Fibroblast of lung (primary cell): ENCODE measurements at places on chromosomes 2 and 18.
A peak's percentile ranks its signal among the peaks of the same experiment; 100 is the strongest.

GRCh38 chr2:28593160-28593755 is 97.4 kb downstream of the PLB1 start:
- DNase-seq = no peak

DNA sequence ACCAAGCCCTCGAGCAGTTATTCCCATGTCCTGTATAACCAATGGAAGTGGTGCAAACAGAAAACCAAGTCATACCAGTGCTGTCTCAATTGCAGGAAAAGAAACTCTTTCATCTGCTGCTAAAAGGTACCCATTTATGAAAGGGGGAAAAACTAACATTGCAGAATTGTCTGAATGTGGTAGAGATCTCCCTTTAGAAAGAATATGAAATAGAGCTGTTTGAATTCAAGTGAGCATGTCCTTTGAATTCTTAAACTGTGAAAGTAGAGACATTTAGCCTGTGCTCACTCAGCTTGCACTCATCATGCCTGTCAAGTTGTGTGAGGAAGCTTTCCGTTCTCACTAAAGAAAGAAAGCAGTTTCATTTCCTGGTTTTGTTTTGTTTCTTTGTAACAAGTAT is 87.4 kb downstream of the EML4 start:
- peak; percentile 26 for DNase-seq

GRCh38 chr18:6738622-6739021 is 9.1 kb downstream of the ARHGAP28 start:
- DNase-seq = no peak

DNA sequence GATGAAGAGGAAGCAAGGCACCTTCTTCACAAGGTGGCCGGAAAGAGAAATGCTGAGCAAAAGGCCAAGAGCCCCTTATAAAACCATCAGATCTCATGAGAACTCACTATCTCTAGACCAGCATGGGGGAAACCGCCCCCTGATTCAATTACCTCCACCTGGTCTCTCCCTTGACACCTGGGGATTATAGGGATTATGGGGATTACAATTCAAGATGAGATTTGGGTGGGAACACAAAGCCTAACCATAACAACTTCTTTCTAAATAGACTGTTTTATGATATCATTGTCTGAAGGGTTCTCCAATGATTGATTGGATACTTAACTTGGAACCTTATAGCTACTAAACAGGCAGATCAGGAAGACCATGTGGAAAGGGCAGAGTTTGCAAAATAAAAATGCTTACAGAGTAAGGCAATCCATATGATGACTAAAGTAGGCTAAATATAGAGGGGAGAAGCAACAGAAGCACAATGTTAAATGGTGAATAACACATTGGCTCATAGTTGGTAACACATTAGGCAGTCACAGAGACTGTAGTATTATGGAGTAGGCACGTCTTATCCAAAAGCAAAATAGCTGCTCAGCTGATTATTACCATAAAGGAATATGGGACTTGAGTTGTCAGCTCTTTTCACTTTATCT is 179.0 kb downstream of the BARD1 start:
- DNase-seq = peak; percentile 17

DNA sequence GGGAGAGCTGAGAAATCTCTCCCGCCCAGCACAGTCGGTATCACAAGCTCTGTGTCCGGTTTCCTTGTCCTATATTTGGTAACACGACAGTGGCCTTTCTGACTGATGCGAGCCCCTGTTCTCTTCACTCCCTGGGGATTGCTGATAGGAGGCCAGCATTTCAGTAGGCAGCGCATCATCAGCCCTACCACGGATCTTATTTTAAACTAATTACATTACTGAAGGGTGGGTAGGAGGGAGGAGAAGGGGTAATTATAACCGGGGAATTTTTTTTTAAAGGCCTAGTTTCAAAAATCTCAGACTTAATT is 125.6 kb upstream of the LGALSL start:
- DNase-seq = no peak

- no peak for DNase-seq
Measured at GRCh38 chr18:35949090-35949489, 23.4 kb upstream of the RMP24 start.

DNA sequence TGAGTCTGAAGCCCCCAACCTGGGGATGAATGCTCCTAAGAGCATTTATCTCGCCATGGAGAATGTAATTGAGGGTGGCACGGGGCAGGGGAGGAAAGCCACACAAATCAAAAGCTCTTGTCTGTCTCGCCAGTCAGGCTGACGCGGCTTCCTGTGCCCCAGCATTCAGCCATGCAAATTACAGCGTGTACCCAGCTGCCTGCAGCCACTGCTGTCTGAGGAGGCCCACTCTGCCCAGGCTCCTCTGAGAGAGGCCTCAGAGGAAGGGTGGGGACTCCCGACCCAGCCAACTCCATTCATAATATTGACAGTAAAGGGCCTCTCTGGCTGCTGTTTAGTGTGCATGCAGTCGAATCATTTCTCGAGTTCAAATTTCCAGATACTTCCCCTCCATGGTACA is 22.0 kb downstream of the SMAD7 start:
- peak; percentile 64 for DNase-seq

- no peak for DNase-seq
Measured at GRCh38 chr2:170533156-170533555, 182.0 kb upstream of the SP5 start.

DNA sequence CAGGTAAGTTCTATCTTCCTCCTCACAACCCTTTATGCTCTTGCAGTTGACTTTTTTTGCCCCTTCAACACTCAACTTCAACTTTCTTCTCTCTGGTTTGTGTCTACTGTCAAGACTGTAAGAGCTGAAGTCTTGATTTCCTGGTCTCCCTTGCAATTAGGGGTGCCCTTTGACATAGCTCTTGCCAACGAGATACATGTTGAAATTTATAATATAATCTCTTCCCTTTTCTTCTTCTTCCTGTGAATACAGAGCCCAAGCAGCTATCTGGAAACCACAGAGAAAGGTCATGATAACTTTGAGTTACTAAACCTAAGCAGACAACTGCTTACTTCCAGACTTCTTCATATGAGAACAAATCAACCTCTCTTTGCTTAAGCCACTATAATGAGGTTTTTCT is 163.5 kb downstream of the MC4R start:
- no peak for DNase-seq

GRCh38 chr2:25285265-25286024 is 56.3 kb downstream of the DNMT3A start:
- DNase-seq = no peak

DNA sequence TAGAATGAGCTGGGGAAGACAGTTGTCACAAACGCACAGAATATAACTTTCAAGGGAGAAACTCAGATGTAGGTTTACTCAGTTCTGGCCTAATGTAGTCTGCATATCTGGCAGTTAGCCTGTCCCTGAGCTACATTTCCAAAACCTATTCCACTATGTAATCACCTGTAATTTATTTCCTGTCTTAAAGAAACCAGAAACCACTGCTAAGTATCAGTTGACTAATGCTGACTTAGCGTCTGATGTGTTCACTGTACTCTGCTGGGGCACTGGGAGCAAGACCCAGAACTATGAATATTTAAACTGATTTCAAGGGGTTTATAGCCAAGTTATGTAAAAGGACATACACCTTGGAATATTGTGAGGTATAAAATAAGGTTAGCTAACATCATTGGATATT is 1995.2 kb upstream of the PIK3C3 start:
- no peak for DNase-seq

DNA sequence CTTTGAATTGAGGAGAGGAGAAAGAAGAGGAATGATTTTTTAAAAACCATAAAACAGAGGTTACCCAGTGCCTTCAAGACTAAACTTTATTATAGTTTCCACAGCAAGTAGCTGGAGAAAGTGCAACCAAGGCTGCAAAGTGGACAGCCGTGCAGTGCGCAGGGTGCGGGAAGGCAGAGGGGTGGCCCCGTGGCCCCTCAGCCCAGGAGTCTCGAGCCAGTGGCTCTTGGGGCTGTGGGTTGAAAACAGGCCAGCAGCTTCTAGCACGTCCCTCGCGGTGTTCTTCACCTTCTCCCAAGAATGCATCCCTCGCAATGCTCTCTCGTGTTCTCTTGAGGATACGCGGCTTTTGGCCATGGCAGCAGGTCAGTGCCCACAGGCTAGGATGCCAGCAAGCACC is 28.5 kb upstream of the ALKAL2 start:
- DNase-seq = no peak

DNA sequence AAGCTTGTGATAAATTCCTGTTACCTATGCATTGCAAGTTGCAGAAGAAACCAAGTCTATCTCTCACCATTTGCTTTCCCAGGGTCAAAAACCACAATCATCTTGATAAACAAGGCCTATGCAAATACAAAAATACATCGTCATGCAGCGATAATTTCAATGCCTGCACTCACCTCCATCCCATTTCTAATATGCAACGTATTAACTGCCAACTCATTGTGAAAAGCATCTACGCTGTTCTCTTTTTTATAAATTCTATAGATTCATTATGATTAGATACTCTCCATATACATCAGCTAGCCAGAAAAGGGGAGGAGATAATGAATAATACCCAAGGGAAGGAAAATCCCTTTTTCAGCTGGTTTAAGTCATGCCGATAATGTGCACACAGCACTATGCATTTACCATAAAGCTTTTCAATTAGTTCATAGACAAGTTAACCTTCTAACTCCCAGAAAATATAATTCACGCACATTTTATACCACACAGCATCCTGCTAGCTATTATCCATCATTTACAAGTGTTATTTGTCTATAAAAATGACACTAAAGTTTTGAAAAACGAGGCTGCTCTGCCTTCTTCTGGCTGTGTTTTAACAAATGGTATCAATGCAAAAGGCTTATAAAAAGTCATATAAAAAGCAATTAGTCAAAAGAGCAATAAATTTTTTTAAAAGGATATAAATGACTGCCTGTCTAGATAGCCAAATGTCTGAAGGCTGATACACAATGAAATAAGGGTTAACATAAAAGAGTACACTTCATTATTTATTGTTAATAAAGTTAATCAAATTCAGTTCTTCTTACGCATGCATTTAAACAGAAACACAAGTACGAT is 77.6 kb downstream of the AFF3 start:
- DNase-seq = no peak

- DNase-seq = no peak
Measured at GRCh38 chr2:203719456-203720410, 13.3 kb downstream of the CD28 start.

DNA sequence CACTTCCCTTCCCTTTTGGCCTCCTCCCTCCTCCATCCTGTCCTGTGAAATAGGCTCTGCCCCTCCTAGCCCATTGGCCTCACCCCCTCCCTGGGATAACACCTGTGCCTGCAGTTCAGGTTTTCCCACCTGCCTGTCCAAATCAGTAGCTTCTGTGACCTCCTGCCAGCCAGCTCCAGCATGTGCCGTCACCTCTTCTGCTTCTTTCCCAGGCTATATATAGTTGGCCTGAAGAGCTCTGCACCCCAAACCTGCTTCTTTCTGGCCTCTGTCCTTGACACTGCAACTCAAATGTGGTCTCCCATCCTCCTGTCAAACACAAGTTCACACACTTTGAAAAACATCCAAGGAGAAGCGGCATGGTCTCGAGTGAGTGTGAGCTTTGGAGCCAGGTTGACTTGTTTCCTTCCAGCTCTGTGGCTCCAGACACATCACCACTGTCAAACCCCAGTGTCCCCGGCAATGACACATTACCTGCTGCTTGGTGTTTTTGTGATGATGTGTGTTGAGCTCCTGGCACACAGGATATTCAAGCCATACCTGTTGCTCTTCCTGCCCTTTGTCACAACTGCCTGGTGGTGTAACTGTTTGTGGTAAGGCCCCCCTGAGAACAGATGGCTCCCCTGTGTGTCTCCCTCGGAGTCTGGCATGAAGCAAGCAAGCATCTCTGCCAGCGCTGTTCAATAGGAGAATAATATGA is 143.6 kb upstream of the DAPL1 start:
- no peak for DNase-seq

- DNase-seq = no peak
Measured at GRCh38 chr2:136208682-136209420, 90.9 kb upstream of the CXCR4 start.

DNA sequence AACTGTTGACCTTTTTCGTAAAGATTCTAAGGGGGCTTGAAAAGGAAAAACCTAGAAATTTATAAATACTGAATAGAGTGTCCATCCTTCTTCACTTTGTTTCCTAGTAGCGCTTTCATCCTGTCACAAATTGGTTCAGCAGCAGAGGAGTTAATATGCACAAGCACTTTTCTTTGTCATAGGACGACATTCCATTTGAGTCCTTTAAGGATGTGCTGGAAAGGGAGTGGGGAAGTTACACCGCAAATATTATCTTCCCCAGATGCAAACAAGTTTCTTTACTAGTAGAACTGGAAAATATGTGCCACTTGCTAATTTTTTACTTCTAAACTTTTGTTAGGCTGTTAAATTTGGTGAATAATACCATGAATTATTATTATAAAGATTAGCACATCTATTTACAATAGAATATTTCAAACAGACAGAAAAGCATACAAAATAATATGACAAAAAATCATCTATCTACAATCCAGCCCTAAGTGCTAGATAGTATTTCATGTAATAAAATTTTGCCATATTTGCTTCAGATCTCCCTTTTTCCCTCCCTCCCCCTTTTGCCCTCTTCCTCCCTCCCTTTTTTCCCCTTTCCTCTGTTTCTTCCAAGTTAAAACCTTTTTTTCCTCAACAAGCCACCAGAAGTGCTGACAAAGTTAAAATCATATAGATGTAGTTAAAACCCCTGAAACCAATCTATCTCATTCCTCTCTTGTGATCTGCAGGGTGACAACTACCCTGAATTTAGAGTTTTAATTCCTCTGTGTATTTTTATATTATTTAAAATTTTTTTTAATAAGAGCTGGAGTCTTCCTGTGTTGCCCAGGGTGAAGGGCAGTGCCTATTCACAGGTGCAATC is 50.5 kb upstream of the MAP4K3 start:
- DNase-seq = no peak

- DNase-seq = no peak
Measured at GRCh38 chr2:38260972-38261371, 116.1 kb downstream of the ATL2 start.

GRCh38 chr2:17416884-17417391 is 101.3 kb downstream of the RAD51AP2 start:
- peak; percentile 100 for DNase-seq

DNA sequence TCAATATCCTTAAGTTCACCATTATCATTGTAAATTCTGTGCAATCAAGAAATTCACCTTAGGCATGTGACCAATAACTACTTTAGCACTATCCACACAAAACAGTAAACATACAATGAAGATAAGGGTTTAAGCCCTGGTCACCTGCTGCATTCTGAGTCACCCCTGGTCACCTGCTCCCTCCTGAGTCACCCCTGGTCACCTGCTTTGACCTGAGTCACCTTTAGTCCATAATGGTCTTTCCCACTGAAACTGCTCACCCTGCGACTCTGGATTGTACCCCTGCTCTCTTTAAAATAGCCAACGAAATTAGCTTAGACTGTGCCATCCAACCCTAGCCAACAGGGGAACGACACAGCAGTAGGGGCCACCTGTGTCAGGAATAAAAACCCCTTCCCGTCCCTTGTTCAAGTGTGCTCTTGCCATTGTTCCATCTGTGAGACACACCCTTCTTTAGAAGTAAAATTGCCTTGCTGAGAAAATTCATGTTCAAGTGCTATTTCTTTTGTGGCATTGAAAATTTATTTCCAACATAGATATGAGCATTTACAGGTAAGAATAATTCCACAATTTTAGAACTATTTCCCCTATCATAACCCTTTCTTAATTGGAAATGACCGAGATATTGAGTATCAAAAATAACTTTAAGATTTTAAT is 902.8 kb downstream of the DSC3 start:
- no peak for DNase-seq

GRCh38 chr2:42867093-42868065 is 75.0 kb upstream of the HAAO start:
- DNase-seq = no peak
